Stimulated activated CD8-positive, alpha-beta memory T cell treated with anti-CD3 and anti-CD28 coated beads, Interleukin-7, amount 100 ng/mL, for 1 hour (primary cell): ENCODE measurements at places on chromosomes 6 and 20.

- no peak for DNase-seq
Measured at GRCh38 chr6:5087389-5087788, 2.2 kb downstream of the PPP1R3G start.

- DNase-seq, result no peak
Measured at GRCh38 chr6:53984581-53984980, 126.7 kb upstream of the MLIP start.

GRCh38 chr20:49676581-49677291 lies 36.9 kb downstream of the B4GALT5 start:
- peak; percentile 6 for DNase-seq

GRCh38 chr6:48628316-48628715 lies 517.3 kb upstream of the PTCHD4 start:
- no peak for DNase-seq

DNA sequence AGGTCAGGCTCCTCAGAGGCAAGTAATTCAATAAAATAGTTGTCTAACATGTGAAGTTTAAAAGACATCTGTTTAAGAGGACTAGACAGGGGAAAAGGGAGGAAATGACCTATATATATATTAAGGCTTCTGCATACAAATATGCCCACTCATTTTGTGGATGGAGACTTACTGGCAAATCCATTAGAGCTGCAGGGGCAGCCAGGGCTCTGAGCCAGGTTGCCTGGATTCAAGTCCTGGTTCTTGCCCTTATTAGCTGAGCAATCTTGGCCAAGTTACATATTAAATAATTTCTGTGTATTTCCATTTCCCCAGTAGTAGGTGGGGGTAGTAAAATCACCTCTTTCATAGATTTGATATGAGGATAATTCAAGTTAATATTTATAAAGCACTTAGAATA lies 287.0 kb upstream of the RIMS1 start:
- no peak for DNase-seq

GRCh38 chr6:13178107-13178506 lies 150.2 kb downstream of the TBC1D7 start:
- DNase-seq, result no peak

DNA sequence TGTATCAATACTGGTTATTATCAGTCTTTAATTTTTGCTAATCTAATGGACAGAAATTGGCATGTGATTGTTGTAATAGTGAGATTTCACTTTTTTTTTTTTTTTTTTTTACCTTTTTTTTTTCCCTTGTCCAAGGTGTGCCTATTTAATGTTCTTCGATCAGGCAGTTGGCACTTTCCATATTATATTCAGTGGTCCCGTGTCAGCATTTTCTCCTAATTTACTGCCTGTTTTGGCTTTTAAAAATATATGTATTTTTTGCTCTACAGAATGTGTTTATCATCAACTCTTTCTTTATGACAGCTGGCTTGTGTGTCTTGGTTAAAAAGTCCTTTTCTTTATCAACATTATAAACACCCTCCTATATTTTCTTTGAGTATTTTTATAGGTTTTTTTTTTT lies 39.4 kb downstream of the CDYL start:
- DNase-seq, result no peak

DNA sequence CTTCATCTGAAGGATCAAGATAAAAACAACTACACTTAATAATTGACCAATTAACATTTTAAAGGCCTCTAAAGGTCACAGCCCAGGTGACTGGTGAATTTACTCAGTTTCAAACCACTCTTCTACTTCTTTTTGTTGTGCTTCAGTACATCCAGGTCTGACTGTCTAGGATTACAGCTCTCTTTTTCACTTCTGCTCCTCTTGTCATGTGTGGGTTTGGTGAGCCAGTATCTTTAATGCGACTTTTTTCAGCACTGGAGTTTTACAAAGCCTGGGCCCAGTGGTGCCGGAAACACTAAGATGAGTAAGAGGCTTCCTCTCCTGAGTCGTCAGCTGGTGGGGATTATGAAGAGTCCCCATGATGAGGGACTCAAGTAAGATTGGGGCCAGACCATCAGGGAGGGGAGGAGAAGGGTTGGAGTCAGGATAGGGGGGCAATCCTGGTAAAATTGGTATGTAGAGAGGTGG lies 27.0 kb downstream of the HECA start:
- DNase-seq, result peak; percentile 20

DNA sequence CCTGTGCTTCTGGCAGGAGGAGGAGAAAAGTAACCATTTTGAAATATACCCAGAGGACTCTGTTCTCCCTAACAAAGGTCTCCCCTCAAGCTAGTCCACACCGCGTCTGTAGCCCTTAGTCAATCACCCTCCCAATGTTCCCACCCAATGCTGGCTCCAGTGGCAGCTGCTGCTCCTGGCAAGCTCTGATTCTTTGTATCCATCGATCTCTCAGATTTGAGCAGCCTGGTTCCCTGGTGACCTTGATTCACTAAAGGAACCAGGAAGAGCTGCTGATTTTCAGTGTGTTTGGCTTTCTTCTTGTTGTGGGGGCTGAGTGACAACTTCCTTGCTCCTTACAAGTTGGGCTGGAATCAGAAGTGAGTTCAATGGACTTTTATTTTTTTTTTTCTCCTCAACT lies 68.5 kb downstream of the FOXC1 start:
- DNase-seq, result no peak

GRCh38 chr6:79515436-79515835 lies 21.8 kb downstream of the LCA5 start:
- DNase-seq, result no peak

- no peak for DNase-seq
Measured at GRCh38 chr20:62390317-62391164, 3.6 kb downstream of the RPS21 start.

- DNase-seq, result no peak
Measured at GRCh38 chr6:53916804-53917463, 122.1 kb downstream of the LRRC1 start.

DNA sequence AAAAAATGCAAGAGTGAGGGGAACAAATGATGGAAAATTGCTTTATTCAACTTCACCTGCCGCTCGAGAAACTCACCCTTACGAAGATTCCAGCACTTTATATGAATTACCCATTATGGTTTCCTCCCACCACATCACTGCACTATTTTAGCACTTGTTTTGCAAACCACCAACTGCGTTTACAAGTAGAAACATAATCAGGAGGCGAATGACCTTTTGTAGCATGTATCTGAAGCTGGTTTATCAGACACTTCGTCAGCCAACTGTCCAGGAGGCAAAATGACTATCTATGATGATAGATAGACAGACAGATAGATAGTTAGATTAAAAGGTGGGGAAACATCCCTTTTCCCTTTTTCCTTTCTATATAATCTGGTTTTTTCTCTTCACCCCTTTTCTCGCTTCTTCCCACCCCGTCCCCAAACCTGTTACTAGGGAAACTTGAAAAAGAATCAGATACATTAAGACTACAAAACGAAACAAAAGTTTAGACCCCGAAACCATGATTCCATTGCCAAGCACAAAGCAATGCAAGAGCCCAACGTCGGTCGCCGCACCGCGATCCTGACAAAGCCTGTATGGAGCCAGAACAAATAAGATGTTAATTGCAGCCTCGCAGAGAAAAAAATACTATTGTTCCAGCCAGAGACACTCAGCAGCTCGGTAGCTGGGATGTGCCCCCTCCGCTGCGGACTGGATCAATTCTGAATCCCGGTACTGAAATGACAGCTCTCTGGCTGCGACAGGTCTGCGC lies 933 bp upstream of the ADGRB3 start:
- no peak for DNase-seq

GRCh38 chr20:45306431-45306982 lies at the start of gene RBPJL:
RBPJL (plus strand) TSS chr20:45306840; CDS start chr20:45306923, 83 bp downstream.
- peak; percentile 7 for DNase-seq

- DNase-seq, result no peak
Measured at GRCh38 chr6:110093981-110094380, 85.5 kb downstream of the WASF1 start.

GRCh38 chr6:147793871-147794643 lies 285.6 kb downstream of the SAMD5 start:
- no peak for DNase-seq

DNA sequence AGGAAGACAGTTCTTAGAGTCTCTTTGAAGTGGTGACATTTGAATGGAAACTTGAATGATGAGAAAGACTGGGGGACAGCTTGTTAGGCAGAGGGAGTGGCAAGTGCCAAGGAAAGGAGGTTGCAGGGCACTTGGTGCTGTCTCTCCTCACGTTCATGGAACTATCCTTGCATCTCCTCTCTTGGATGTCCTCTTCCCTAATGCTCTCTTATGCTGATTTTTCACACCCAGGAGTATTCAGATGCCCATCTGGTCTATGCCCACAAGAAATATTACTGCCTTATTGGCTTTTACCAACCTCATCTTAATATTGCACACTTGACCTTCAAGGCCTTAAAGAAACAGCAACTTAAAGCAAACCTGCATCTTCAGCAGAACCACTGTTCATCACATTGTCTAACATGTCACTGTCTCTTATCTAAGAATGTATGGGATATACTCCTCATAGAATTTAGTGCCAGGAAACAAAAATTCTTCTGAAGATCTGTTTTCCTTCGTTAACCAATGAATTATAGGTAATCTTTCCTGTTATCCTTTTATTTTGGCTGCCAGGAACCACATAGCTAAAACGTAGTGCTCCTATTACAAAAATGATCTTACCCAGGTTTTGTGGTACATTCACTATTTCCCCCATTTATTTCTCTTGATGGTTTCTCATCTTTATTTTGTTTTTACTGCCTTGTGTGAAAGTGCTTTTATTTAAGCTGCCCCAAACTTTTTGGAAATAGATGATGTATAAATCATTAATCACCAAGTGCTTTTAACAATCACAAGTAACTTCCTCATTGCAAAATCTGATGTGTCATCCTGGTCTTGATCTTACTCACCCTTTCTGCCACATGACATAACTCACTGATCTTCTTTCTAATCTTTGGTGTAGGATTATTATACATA lies 12.8 kb downstream of the RGS17 start:
- DNase-seq, result no peak

DNA sequence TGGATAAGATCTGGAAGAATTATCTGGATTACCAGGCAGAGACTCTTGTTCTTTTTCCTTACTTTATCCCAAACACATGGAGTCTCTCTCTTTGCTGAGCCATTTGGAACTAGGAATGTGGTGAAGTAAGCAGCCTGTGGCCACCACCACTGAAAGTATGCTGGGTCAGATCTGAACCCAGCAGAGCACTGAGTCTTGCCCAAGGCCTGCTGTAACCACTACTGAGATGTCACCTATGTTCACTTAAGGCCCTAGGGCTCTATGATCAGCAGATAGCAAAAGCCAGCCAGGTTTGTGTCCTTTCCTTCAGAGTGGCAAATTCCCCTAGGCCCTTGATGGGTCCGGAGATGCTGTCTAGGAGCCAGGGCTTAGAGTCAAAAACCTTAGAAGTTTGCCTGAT lies 103.3 kb upstream of the PLN start:
- no peak for DNase-seq

GRCh38 chr6:19156443-19156842 lies 680.7 kb upstream of the ID4 start:
- no peak for DNase-seq
